B cell (primary cell): ENCODE measurements at places on chromosomes 16 and 17. TPM values are rescaled to one million over a fixed set of nuclear protein-coding genes. Genes with fewer than 3 reads are reported as not detected.

- peak; percentile 73 for DNase-seq
Measured at GRCh38 chr17:45431531-45432404, 902 bp downstream of the ARHGAP27 start.

The TBC1D28 gene
- total RNA-seq, result not detected in 2 replicates

GRCh38 chr17:44108440-44109311 is 14.8 kb downstream of the HDAC5 start:
- DNase-seq, result no peak

- DNase-seq, result no peak
Measured at GRCh38 chr17:79975498-79976134, 60.1 kb downstream of the TBC1D16 start.

GRCh38 chr17:81967533-81968395 is 6.8 kb upstream of the NOTUM start:
- DNase-seq, result peak; percentile 78

The TP53TG3E gene
- not detected in 2 replicates for total RNA-seq

GRCh38 chr17:27819145-27819544 is 18.8 kb upstream of the NOS2 start:
- no peak for DNase-seq

DNA sequence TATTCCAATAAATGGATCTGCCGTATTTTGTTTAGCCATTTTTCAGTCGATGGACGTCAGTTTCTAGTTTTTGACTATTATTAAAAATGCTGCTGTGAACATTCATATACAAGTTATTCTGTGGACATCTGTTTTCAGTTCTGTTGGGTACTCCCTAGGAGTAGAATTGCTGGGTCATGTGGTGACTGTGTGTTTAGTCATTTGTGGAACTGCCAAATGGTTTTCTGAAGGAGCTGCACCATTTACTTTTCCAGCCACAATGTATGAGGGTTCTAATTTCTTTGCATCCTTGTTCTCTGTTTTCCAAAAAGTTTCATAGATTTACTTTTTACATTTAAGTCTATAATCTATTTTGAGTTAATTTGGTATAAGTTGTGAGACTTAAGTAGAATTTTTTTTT is 29.5 kb downstream of the CYLD start:
- DNase-seq, result no peak

DNA sequence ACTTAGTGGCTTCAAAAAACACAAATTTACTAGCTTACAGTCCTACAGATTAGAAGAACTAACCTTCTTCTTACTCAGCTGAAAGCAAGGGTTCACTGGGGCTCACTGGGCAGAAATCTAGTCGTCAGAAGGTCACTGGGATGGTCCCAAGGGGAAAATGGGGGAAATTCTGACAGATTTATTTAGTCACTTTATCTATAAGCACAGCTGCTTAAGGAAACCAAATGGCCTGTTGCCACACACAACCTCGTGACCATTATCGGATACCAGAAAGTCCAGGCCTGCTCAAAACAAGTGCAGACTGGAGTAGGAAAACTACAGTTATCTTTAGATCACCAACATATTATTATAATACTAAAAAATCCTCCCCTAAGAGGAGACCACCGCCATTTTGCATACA is 374.6 kb upstream of the ASIC2 start:
- no peak for DNase-seq

DNA sequence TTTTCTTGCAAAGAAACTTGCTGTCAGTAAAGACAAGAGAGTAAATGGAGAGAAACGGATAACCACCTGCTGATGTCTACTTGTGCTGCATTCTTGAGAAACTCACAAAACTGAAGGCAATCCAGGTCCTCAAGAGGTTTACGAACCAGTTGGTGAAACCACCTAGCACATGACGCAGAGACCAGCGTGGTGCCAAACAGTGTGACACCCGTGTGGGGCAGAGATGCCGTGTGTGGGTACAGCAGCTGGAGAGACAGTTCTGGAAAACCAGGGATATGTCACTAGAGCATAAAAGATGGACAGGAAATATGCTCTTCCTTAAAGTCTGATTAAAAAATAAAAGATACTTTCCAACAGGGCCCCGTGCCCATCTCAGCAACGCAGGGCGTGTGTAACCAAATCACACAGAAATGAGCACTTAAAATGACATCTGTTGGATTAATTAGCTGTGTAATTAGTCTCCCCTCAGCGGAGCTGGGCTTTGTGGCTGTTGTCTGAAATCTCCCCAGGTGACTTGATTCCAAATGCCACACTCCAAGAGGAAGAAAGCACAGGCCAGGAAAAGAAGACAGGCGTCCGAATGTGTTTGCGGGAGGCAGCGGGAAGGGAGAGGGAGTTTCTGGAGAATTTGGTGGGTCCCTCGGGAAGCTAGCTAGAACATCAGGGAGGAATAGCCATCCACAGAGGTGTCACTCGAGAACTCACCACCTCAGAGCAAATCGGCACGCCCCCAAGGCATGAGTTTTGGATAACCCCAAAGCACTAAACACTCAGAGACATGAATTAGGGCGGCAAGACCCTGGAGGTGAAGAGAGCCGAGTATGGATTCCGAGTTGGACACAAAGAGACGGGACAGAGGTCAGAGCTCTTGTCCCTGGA is 109.8 kb downstream of the ZFHX3 start:
- no peak for DNase-seq

- DNase-seq, result no peak
Measured at GRCh38 chr17:20087538-20088250, 78.5 kb downstream of the SPECC1 start.

GRCh38 chr17:41734139-41734948 is at the start of gene HAP1:
TSS of gene HAP1 (minus strand) at chr17:41734643. CDS start at chr17:41734634, 9 bp downstream.
- DNase-seq, result peak; percentile 63

GRCh38 chr17:29677824-29678223 is 55.1 kb upstream of the CORO6 start:
- DNase-seq, result no peak

DNA sequence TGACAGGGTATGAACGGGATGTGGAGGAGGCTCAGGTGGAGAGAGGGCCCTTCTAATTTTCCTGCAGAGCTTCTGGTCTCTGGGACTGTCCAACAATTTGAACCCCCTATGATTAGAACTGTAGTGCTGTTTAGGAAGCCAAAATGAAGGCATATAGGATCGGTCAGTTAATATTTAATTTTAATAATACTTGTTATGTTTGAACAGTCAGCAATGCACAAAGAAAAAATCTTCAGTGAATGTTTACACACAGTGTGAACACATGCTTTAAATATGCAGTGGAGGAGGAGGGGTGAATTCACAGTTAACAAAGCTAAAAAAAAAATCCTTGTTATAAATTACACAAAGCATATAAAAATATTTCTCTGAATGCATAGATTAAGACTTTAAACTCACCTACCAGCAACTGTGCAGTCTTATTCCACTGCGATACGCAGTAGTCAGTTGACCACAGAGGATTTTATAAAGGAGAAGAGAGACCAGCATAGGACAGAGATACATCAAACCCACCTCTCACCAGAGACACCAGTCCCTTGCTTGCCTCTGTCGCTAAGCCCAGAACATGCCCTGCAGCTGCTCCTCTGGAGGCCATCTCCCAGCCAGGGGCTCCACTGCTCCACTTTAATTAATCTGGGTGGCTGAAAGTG is 14.6 kb downstream of the ANKRD40 start:
- DNase-seq, result no peak

DNA sequence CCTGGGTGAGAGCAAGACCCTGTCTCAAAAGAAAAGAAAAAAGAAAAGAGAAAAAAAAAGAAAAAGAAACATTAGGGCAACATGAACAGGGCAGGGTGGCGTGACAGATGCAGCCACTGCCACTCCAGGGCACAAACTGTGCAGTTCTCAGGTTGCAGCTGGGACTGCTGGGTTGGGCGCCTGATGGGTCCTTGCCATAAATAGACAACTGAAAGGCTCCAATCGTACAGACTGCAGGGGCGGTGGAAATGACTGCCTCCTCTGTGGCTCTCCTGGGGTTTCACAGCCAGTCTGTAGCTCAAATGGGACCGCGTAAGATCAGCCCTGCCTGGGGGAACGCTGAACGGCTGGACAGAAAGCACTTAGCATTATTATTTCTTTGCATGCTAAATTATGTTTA is 130.7 kb downstream of the CPPED1 start:
- DNase-seq, result no peak

DNA sequence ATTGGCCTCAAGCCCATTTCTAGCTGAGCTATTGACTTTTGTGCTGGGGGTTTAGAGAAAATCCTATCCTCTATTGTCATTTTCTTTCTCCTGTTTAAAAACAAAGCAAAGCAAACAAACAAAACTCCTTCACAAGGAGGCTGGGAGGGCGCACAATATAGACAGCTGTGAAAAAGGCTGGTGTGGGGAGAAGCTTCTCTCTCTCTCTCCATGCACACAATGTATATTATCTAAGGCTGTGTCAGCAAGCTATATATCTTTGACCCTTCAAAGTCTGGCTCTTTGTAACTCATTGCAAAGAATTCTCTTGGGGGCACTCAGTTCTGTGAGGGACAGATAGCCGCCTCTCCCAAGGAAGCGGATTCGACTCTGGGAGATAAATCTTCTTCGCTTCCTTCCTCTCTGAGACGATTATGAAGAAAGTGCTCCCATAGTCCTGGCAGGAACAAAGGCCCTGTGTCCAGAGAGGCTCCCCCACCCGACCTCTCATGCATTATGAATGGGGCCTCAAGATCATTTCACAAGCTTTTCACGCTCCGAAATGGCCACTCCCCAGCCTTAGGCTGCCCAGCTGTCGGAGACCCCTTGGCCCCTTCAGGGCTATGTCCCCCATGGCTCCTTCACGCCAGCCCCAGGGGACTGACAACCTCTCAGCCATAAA is 33.2 kb upstream of the MEAK7 start:
- no peak for DNase-seq

DNA sequence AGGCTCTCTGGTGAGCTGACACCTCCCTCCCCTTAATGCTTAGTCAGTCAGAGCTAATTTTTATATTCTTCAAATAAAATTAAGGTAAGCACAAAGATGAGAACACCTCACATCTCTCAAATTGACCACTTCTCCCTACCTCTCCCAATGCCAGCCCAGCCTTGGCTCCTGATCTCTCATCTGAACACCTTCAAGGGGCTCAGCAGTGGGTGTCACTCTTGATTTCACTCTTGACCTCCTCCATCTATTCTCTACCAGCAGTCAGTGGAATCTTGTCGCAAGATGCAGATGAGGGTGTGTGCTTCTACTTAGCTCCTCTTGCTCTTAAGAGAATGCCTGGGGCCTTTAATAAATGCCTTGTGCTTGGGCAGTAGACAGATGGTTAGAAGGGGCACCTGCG is 309.0 kb upstream of the IRX3 start:
- no peak for DNase-seq

- DNase-seq, result no peak
Measured at GRCh38 chr17:75269844-75270217, 1.2 kb downstream of the MIF4GD start.

DNA sequence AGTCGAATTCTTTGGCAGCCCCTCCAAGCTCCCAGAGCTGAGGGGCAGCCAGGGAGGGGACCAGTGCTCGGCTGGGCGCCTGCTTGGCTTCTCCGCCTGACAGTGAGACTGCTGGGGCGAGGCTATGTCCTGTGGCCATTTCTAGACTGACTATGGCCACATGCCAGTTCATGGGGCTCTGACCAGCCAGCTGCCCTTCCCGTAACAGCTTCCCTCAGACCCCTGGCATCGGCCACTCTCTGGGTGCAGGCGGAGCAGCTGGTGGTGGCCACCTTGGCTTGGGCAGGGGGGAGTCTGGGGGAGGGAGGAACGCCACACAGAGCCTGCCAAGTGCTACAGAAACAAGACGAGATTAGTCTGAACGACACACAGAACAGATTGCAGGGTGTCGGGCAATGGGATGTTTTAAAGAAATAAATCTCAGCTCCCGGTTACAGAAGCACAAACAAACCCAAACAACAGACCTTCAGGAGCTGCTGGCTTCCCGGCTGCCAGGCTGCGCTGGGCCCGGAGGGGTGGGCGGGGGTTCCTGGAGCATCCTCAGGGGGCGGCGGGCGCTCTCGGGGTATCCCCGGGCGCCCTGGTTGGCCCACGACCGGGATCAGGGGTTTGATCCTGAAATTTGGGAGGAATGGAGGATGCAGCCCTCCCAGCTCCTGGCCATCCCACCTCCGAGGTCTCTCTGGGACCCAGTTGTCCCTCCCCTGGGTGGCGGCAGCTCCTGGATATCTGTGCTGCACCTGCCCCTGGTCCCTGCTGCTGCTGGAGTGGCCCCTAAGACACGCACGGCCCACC is 34.5 kb downstream of the TBC1D16 start:
- DNase-seq, result no peak

The ST6GALNAC2 gene
- total RNA-seq, result 2.7 TPM in 2 replicates

DNA sequence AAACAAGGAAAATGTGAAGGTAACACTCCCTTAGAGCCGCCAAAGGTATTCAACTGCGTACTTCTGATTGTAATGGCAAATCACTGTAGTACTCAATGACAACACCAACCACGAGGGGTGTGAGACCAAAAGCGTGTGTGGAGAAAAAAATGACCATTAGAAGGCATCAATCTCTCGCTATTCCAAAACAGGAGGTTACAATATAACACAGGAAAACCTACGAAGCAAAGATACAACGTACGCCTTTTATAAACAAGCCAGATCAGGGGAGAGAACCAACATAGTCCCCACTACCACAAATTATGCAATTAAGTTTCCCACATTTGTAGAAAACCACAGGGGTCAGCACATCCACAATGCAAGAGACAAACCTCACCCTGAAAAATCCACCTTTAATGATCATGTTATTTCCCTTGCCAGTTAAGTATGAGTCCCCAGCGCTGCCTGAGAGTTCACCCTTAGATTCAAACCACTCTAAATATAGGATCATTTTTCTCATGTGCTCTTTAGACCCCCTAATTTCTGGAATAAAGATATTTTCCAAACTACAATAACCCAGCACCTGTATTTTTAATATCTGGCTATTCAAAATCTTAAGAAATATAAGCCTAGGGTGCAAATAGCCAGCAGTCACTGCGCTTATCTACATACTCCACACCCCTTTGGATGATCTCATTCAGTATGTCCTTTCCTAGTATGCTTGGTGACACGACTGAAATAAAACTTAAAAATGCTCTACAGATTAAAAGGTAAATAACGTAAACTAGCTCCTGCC is 12.4 kb downstream of the TEX14 start:
- DNase-seq, result no peak

GRCh38 chr16:75319513-75320411 is 68.3 kb upstream of the BCAR1 start:
- DNase-seq, result peak; percentile 11

- DNase-seq, result no peak
Measured at GRCh38 chr16:67302076-67302475, 22.7 kb downstream of the PLEKHG4 start.

DNA sequence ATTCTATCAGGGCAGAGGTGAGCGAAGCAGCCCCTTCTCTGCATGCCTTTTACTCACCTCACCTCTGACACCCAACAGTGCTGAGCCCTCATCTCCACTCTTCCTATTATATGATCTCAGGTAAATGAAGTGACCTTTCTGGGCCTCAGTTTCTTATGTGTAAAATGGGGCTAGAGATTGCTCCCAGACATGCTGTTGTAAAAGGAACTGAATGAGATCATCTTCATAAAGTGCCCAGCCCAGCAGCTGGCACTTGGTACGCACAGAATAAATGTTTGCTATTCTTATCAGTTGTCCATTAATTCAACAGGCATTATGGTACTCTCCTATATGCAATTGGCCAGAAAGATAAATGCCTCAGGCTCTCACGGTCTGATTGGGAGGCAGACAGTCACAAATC is 4.5 kb upstream of the GALK1 start:
- DNase-seq, result no peak

GRCh38 chr16:55323637-55324271 is at the start of gene IRX6:
TSS of gene IRX6 (plus strand) at chr16:55324203. CDS start at chr16:55325092, 889 bp downstream.
- DNase-seq, result no peak

The KRTAP2-3 gene
- not detected in 2 replicates for total RNA-seq
